ENCODE measurements at places on chromosomes 1 and 21. TPM values are rescaled to one million over a fixed set of nuclear protein-coding genes. Genes with fewer than 3 reads are reported as not detected.

DNA sequence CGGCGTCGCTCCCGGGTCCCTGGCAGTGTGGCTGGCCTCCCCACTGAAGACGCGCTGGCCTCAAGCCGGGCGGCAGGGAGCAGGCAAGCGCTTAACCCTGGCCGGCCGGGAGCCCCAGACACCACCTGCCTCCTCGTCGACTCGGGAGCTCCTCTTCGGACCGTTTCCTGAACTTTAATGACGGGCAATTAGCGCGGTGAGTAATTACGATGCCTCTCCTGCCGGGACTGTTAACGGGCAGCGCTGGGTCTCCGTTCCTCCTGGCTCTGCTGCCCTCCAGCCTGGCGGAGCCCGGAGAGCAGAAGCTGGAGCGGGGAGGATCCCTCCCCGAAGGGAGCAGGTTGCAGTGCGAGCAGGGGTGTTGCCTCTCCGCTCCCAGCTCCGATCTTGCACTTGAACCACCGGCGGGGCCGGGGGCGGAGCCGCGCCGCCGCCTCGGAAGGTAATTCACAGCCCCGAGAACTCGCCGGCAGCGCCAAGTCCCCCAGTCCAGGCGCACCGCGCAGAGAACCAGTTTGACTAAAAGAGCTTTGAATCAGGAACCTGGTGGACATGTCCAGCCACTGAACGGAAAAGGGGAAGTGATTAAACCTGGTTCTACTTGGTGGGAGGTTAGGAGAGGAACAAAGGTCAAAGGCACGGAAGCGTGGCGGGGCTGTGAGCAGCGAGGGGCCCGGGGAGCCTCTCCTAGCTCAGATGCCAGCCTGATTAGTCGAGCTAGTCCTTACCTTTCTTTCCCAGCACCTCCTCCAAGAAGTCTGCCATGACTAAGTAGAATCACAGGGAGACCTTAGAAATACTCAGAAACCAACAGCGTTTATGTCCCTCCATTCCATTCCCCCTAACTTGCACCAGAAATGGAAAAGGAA lies 18.3 kb upstream of the PLEKHA6 start:
- peak; percentile 50 for DNase-seq

DNA sequence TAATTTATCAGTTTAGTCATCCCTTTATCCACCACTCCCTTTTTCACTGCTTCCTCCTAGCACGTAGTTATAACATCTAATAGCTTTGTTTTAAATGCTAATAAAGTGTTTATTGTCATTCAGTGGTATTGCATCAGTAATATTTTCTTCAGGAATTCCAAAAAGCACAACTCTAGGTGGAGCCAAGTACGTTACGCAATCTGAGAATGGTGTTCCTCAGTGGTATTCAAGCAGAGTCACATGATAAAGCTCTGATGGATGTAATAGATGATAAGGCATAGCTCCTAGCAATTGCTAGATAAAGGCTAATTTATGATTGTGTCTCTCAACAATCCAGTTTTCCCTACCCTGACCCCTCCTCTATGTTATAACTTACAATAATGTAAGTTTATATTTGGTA lies 494.6 kb upstream of the ADGRL4 start:
- DNase-seq: no peak

DNA sequence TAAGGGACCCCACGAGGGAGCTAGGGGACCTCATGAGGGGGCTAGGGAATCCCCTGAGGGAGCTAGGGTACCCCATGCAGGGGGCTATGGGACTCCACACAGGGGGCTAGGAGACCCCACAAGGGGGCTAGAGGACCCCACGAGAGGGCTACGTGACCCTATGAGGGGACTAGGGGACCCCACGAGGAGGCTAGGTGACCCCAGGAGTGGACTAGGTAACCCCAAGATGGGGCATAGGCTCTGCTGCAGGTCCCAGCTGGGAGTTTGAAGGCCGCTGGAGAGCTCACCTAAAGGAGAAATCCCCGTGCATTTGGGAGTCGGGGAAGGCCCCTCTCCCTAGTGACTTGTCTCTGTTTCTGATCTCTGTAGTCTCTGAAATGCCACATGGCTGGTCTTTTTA lies 50.0 kb upstream of the DMRTB1 start:
- no peak for DNase-seq

- DNase-seq: no peak
Measured at GRCh38 chr21:31115249-31115648, 77.0 kb upstream of the KRTAP19-8 start.

GRCh38 chr1:27427329-27427728 lies 34.9 kb downstream of the GPR3 start:
- DNase-seq: no peak

DNA sequence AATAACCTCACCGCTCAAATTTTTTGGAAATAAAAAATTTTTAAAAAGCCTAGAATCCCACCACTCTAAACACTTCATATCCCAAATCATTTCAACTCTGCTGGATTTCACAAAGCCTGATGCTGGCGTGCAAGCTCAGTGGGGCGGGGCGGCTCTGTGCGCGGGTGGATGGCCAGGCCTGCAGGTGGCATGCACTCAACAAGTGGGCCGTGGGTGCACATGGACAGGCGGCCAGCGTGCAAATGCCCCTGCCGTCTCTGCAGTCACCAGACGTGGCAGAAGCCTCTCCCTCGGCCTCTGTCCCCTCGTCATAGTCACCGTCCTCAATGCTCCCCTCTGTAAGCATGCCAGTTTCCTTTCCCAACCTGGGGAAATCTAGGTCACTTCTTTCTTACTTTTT lies 6.6 kb upstream of the PDE9A start:
- DNase-seq: no peak

GRCh38 chr1:29579821-29580425 lies 343.6 kb downstream of the PTPRU start:
- DNase-seq: no peak

GRCh38 chr1:15153842-15154479 lies 414 bp downstream of the TMEM51 start:
- no peak for DNase-seq

DNA sequence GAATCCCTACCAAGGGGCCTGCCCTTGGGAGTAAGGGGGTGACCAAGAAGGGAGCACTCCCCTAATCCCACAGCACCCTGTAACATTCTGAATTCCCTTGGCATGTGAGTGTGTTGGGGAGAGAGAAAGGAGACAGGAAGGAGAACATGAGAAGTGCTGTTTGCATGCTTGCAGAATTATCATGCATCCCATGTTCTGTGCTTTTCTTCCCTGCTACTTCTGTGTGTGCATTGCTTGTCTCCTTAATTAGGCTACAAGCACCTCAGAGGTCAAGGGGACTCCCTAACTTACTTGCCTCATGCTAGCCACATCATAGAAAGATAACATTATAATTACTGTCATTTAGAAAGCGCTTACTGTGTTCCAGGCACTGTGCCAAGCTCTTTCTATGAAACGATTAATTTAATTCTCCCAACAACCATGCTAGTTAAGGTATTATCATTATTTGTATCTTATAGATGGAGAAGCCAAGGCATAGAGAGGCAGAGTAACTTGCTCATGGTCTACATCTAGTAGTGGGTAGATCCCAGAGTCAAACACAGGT lies 11.1 kb downstream of the NOS1AP start:
- no peak for DNase-seq

DNA sequence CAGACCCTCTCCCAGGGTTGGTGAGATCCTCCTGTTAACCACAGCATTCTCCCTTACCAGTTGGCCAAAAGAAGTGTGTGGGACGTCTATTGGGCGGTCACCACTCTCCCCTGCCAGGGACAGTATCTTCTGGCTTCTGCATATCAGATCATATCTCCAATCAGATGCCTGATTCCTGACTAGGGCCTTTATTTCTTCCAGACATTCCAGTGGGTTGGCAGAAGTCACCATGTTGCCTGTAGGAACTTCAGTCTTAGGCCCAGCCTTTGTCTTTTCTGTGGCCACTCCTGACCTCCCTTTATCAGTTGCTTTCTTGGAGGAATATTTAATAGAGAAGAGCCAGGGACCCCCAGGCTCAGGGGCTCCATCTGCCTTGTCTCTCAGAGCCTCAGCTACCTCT lies 130.4 kb upstream of the F3 start:
- no peak for DNase-seq

DNA sequence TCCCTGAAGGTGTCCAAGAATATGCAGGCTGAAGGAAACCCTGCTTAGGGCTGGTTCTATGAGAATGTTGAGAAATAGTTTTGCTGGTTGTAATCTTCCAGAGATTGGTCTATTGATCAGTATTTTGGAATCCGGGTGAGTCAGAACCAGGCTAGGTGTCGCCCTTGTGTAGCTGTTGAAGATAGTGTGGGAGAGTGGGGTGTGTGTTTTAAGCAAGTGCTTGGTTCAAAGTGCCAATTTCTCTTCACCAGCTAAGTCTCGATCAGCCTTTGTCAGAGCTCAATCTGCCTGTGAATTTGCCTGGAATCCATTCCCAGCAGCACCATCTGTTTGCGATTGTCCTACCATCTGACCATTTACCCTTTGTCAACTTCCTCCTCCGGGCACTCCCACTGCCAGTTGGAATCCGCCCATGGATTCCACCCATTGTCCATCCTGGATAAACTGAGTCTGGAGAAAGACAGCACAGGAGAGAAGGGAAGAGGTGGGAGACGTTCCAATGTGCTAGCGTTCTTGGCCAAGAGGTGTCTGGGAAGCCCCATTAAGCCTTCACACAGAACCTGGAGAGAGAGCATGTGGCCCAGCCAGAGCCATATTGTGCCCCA lies 59.4 kb upstream of the CYP2J2 start:
- no peak for DNase-seq

- no peak for DNase-seq
Measured at GRCh38 chr1:101264697-101265096, 27.9 kb downstream of the S1PR1 start.

DNA sequence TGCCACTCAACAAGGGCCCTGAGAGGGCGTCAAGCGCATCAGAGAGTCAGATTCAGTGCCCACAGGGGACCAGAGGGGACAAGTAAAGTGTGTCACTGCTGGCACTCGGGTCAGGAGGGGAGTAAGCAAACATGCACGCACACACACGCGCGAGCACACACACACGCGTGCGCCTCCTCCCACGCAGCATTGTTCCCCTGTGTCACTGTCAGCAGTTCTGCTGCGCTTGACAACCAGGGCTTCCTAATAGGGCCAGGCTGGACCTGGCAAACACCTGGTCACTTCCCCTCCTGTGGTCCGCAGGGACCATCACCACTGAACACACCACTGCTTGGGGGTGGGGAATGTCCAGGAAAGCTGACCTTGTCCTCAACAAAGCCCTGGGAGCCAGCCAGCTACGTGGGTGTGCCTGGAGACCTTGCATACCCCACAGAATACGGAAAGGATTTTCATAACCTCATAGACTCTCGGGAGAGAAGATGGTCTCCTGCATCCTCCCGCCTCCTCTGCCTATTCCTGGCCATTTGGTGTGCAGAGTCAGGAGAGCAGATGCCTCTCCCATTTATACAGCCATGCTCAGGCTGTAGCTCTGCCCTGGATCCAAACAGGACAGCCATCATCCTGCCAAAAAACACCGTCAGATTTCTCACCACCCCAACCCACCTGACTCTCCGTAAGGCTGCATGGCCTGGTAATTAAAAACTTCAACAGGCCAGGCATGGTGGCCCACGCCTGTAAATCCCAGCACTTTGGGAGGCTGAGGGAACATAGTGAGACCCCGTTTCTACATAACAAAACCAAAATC lies 73.2 kb downstream of the SSBP3 start:
- no peak for DNase-seq

DNA sequence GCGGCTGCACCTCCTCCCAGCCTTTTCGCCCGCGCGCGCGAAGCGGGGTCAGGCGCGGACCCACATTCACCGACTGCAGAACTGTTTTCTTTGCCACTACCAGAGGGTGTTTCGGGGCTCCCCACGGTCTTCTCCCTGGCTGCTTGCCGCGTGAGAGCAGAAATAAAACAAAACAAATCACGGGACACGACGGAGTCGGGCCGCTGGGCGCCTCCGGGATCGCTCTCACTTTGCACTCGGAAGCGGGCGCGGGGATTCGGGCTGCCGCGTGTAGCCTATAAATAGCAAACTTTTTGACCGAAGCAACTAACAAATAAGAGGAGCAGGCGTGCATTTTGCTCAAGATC lies 412.3 kb upstream of the ESRRG start:
- DNase-seq: no peak

- DNase-seq: no peak
Measured at GRCh38 chr1:100377590-100378361, 25.5 kb downstream of the CDC14A start.

GRCh38 chr1:20199403-20199802 lies 13.1 kb upstream of the PLA2G2C start:
- DNase-seq: no peak

Gene PPOX
- total RNA-seq: 82.1 TPM

Gene RIIAD1
- total RNA-seq: not detected

Gene REN
- total RNA-seq: not detected

Gene MEX3A
- total RNA-seq: 0.38 TPM

Gene CNR2
- 1.1 TPM for total RNA-seq

Gene CRP
- not detected for total RNA-seq

Gene FCRL1
- 14.0 TPM for total RNA-seq
